ENCODE measurements at places on chromosomes 3 and 15. TPM values are rescaled to one million over a fixed set of nuclear protein-coding genes. Genes with fewer than 3 reads are reported as not detected.

- H3K27ac ChIP-seq: no peak overlapping the region
- DNase-seq: no peak
- H3K36me3 ChIP-seq: no peaks in the 10 kb centered on the region
- H3K27me3 ChIP-seq: no peaks in the 10 kb centered on the region
- no peaks in the 10 kb centered on the region for H3K4me1 ChIP-seq
- H3K4me3 ChIP-seq: no peak overlapping the region
These were observed 137.4 kb downstream of the TBC1D5 start for GRCh38 chr3:17605032-17605431.

GRCh38 chr3:160661660-160662059 lies 15.3 kb upstream of the ARL14 start:
- no peaks in the 10 kb centered on the region for H3K36me3 ChIP-seq
- no peak overlapping the region for H3K27ac ChIP-seq
- no peak for DNase-seq
- H3K27me3 ChIP-seq: no peaks in the 10 kb centered on the region
- no peaks in the 10 kb centered on the region for H3K4me1 ChIP-seq

GRCh38 chr3:21747376-21747775 lies 3.6 kb downstream of the ZNF385D start:
- no peak for DNase-seq
- H3K27me3 ChIP-seq: no peaks in the 10 kb centered on the region
- peak overlapping the region; percentile 25 for H3K27ac ChIP-seq
- no peaks in the 10 kb centered on the region for H3K4me1 ChIP-seq

SHC4 gene
- total RNA-seq: 4.9 TPM

GNAI2 gene
- 72.1 TPM for total RNA-seq
